ENCODE measurements at places on chromosomes 4 and X.

- no peaks in the 10 kb centered on the region for H3K4me1 ChIP-seq
- H3K4me3 ChIP-seq = no peak overlapping the region
- no peaks in the 10 kb centered on the region for H3K36me3 ChIP-seq
- H3K27me3 ChIP-seq = no peaks in the 10 kb centered on the region
- no peak overlapping the region for H3K27ac ChIP-seq
Observed at GRCh38 chr4:6132716-6133115, 67.6 kb downstream of the JAKMIP1 start.

GRCh38 chrX:150464001-150464400 lies 100.9 kb downstream of the MAMLD1 start:
- no peak overlapping the region for H3K27ac ChIP-seq
- H3K27me3 ChIP-seq = peaks cover 3% of the 10 kb centered on the region
- no peaks in the 10 kb centered on the region for H3K36me3 ChIP-seq
- H3K4me1 ChIP-seq = no peaks in the 10 kb centered on the region
- no peak overlapping the region for H3K4me3 ChIP-seq
- DNase-seq = no peak

DNA sequence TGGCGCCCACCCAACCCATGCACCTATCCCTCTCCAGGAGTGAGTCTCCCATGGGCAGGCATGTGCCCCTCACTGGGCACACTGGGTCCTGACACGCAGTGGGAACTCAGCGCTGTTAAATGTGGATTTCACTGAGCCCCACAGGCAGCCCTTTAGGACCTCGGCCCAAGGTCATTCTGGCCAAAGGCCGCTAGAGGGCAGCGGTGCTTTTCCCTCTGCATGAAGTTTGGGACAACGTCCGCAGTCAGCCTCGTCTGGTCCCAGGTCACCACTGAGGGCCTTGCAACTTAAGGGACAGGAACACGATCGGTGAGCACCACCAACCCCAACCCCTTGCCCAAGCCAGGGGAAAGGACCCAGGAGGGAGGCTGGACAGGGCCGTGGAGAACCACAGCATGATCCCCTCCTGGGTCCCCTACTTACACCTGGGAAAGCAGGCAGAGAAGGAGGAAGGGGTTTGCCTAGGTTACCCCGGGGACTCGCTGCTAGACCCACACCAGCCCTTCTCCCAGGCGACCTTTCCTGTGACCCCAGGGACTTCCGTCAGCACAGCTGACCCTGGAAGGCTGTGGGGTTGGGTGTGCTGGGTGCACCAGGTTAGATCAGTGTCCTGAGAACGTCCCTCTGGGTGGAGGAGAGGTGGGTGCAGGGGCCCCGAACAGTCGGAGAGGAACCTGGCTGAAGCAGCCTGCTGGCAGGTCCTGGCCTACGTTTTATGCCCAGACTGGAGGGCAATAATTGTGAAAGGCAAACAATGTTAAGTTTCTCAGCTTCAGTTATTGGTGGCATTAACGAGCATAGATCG lies 24.0 kb downstream of the CYTL1 start:
- no peaks in the 10 kb centered on the region for H3K27me3 ChIP-seq
- H3K4me1 ChIP-seq = no peaks in the 10 kb centered on the region
- no peaks in the 10 kb centered on the region for H3K36me3 ChIP-seq
- no peak overlapping the region for H3K27ac ChIP-seq
- H3K4me3 ChIP-seq = no peak overlapping the region
- DNase-seq = peak; percentile 30

DNA sequence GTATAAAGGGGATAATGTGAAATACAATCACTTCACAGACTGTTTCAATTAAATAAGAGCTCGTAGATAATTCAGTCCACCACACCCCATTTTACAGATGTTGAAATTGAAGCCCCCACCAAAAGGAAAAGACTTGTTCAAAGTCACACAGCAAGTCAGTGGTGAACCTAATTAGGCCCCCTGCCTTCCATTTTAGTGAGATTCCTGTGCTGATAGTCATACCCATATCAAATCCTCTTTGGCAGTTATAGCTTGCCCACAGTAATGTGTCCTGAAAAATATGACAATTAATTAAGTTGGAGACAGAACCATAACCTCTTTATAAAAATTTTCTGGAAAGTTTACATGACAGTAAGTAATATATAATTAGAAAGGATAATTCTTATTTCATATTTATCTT lies 58.0 kb downstream of the AR start:
- no peaks in the 10 kb centered on the region for H3K36me3 ChIP-seq
- H3K4me1 ChIP-seq = no peaks in the 10 kb centered on the region
- no peaks in the 10 kb centered on the region for H3K27me3 ChIP-seq
- no peak overlapping the region for H3K4me3 ChIP-seq
- DNase-seq = no peak
